ENCODE measurements at places on chromosomes 2 and 18.

GRCh38 chr2:15389895-15390294, 171.2 kb downstream of the NBAS start:
- DNase-seq = no peak

DNA sequence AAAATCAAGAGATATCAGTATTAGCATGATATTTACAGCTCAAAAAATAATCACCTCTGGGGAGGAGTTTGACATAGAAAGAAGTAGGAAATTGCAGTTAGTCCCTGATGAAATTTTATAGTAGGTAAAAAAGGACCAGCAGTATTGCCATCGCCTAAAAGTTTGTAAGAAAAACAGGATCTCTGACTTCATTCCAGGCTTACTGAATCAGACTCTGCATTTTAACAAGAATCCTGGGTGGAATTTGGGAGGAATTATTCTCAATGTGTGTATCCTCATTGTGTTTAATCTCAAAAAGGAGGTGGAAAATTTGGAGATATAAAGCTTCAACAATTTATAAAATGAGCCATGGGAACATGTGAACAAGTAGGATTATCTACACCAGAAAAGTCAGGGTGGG, 31.2 kb upstream of the STAT1 start:
- DNase-seq = no peak

- DNase-seq = no peak
Observed at GRCh38 chr18:76977108-76977621, 154.8 kb downstream of the ZNF236 start.

- no peak for DNase-seq
Observed at GRCh38 chr2:128376241-128377041, 57.8 kb upstream of the HS6ST1 start.

GRCh38 chr18:45268583-45268982, 346.7 kb upstream of the SLC14A2 start:
- no peak for DNase-seq

DNA sequence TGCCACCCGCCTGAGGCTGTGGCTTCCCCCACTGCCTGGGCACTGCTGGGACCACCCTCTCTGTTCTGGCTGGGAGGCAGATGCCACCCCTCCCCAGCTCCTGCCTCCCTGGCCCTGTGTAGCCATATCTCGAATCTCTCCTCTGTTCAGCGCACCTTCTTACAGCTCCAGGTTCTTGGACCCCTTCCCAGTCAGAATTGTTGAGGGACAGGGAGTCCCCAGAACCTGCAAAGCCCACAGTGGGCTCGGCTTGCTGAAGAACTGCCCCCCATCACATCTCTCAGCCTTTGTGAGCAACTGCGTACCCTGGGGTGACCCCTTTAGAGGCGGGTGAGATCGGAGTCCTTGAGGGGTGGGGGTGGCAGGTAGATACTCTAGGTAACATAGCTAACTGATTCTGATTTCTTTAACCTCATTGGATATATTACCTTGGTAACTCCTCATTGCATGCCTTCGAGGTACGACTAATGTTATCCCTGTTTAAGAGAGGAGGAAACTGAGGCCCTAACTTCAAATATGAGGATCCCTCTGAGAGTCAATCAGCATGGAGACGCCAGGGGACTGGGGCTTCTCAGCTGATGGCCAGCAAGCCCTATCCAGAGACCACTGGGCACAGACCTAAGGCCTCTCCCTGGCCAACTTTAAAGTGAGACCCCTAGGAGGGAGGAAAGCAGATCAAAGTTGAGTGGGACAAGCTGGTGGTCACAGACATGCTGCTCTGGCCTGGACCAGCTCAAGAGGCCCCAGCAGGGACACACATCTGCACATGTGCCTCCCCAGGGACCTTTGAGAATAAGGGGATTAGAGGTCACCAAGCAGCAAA, 101.3 kb downstream of the CAPN13 start:
- DNase-seq = no peak

- DNase-seq = no peak
Observed at GRCh38 chr2:168401048-168401556, 55.0 kb upstream of the CERS6 start.

- DNase-seq = no peak
Observed at GRCh38 chr2:191204433-191204832, 40.8 kb upstream of the MYO1B start.

DNA sequence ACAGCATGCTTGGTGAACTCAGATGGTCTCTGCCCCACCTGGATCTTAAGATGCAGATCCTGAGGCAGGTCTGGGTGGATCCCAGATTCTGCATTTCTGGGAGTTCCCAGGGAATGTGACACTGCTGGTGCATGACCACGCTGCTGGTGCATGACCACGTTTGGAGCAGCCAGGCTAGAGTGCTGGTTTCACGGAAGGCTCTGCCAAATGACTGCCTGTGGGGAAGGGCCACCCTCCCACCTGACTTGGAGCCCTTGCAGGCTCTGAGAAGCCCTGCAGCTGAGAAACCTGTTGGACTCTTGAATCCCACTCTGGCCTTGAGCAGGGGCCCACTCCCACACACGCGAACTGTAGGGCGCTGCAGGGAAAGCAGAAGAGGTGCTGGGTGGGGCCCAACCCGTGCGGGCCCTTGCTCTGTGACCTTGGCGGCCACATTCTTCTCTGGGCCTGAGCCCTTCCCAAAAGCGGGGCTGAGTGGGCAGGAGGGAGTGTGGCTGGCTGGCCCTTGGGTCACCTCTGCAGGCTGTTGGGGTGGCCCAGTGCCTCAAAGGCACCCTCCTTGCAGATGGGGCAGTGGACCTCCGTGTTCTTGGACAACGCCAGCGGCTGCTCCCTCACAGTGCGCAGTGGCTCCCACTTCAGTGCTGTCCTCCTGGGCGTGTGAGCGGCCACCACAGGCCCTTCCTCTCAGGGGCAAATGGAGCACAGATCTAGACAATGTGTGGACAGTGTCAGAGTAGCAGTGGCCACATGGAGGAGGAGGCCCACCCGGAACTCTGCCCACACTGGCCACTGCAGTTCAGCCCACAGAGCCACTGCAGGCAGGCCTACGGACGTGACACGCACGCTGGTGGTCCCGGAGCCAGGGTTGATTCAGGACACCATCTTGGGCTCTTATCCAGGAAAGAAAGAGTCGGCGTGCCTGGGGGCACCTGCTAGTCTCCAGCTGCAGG, 7.9 kb downstream of the ERFE start:
- DNase-seq = no peak

DNA sequence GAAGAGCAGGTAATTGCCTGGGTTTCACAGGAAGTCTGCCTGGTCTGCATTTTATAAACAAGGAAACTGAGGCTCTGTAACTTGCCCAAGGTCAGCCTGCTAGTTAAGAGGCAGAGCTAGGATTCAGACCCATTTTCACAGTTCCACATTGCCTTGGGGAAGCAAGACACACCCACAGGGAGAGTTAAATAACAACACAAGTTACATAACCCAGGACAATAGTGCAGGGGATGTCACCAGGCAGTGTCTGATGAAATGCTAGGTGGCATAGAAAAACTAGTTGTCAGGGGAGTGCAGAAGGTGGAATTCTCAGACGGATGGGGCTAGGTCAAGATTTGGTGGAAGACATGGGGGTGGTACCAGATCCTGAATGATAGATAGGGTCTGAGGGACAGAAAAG, 69.7 kb downstream of the PRKCE start:
- DNase-seq = no peak

DNA sequence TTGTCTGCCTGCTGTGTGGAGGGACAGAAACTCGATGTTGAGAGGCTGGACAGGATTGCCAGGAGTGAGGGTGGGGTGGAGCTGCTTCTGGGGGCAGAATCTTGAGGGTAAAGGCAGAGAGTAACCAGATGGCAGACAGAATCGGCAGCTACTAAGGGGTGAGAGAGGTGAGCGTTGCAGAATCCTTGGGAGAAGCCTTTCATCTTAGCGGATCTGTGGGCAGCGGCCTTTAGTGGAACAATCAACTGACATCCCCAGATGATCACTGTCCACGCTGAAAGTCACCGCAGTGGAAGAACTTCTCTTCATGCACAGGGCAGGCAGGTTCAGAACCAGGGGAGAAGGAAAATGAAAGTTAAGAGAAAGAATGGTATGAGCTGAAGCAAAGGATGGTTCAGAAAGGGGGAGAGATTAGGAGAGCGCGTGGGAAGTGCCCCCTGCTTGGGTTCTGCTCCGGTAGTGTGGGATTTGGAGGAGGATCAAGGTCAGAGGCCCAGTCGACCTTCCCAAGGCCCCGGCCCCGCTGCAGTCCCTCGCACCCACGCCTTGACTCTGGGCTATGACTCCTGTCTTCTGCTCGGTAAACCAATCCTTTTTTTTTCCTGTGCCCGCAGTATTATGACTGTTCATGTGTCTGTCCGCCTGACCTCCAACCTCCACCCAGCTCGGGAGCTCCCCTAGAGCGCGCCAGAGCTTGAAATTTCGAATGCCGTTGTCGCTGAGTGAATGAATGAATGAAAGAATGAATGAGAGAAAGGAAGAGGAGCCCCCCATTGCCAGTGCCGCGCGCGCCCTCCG, 584 bp downstream of the BOLA3 start:
- DNase-seq = no peak

GRCh38 chr2:15925819-15926218, 14.5 kb upstream of the MYCN start:
- DNase-seq = no peak

GRCh38 chr18:10588975-10589374, 63.1 kb downstream of the NAPG start:
- DNase-seq = no peak

DNA sequence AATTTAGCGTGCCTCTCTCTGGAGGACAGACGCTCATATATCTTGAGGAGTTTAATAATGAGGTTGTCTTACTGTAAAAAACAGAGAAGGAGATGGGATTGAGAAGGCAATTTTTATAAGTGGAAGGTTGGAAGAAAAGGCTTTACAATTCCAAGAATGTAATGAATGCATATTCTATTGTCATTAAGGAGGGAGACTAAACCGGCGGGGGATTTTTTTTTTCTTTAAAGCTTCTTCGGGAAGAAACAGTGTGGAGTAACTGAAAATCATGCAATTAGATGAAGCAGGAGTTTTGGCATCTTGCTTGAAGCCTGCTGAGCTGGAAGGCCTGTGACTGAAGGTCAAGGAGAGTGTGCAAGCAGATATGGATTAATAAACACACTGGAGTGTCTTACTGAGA, 124.4 kb downstream of the HRH4 start:
- DNase-seq = no peak

DNA sequence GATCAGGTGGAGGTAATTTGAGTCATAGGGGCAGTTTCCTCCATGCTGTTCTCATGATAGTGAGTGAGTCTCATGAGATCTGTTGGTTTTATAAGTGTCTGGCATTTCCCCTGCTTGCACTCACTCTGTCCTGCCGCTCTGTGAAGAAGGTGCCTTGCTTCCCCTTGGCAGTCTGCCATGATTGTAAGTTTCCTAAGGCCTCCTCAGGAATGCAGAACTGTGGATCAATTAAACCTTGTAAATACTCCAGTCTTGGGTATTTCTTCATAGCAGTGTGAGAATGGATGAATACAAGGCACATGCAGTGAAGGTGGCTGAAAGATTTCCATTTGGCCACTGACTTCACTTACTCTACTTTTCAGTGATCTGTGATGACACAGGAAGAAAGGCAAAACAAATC, 133.7 kb downstream of the SH3BP4 start:
- DNase-seq = no peak

- no peak for DNase-seq
Observed at GRCh38 chr18:70627182-70627802, 338.4 kb downstream of the SOCS6 start.

DNA sequence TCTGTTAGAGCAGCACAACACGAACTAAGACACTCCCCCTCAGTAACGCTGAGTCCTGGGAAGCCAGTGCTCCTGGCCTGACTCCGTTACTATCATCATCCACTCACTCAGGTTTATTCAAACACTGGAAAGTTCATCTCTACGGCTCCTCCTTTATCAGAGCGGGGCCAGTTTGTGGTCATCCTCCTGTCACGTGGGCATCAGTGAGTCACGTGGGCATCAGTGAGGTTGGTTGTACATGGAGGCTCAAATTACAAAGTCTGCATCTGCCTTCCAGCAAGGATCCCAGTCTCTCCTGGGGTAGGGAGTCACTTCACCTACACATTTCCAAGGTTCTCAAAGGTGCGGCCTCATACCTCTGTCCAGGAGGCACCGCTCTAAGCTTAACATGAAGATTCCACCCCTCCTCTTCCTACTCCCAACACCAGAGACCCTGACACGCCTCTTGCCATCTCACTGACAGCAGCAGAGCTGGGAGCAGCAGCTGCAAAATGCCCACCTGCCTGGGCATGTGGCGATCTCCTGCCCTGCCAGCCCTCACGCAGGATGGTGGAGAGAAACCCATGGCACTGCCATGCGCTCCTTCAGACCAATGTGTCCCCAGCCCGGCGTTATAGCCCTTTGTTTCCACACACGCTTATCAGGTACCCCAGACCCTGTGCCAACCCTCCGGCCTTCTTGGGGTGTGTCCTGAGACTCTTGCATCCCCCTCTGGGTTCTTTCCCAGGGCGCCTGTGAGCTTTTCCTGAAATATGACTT, 99.2 kb upstream of the PTPRM start:
- DNase-seq = no peak

- no peak for DNase-seq
Observed at GRCh38 chr2:100537918-100538317, 24.9 kb upstream of the PDCL3 start.

DNA sequence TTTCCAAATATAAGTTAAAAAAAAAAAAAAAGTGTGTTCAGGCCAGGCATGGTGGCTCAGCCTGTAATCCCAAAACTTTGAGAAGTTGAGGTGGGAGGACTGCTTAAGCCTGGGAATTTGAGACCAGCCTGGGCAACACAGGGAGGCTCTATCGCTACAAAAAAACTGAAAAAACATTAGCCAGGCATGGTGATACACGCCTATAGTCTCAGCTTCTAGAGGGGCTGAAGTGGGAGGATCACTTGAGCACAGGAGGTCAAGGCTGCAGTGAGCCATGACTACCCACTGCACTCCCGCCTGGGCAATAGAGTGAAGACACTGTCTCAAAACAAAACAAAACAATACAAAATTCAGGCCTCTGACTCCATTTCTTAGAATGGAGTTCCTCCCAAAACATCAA, 9.2 kb downstream of the USP37 start:
- DNase-seq = no peak

GRCh38 chr2:131044757-131045150, 48.5 kb downstream of the FAM168B start:
- no peak for DNase-seq

GRCh38 chr2:61354543-61355197, 116.2 kb downstream of the USP34 start:
- DNase-seq = no peak

GRCh38 chr18:40751186-40751585, 1203.8 kb upstream of the PIK3C3 start:
- no peak for DNase-seq

DNA sequence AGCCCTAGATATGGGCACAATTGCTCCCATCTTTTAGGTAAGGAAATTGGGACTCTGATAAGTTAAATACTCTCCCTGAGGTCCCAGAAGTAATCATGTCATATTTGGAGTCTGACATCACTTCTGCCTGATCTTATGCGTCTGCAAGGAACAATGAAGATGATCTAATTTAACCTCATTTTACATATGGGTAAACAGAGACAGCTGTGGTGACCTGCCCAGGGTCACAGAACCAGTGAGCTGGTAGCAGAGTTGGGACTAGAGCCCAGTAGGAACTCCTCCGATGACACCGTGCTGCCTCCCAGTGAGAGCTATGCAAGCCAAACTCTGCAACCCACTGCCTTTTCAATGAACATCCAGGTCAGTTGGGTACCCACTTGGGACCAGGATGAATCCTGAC, 17.8 kb downstream of the CTAGE1 start:
- DNase-seq = no peak

- no peak for DNase-seq
Observed at GRCh38 chr18:4035521-4035920, 419.6 kb downstream of the DLGAP1 start.

Data from stimulated activated CD8-positive, alpha-beta memory T cell treated with anti-CD3 and anti-CD28 coated beads, Interleukin-7, amount 100 ng/mL, for 24 hours (primary cell).